NCI-H1048 (cell line): ENCODE measurements at places on chromosomes 13 and 19.

GRCh38 chr13:24675806-24676570 lies 4.2 kb upstream of the ATP12A start:
- DNase-seq = no peak

DNA sequence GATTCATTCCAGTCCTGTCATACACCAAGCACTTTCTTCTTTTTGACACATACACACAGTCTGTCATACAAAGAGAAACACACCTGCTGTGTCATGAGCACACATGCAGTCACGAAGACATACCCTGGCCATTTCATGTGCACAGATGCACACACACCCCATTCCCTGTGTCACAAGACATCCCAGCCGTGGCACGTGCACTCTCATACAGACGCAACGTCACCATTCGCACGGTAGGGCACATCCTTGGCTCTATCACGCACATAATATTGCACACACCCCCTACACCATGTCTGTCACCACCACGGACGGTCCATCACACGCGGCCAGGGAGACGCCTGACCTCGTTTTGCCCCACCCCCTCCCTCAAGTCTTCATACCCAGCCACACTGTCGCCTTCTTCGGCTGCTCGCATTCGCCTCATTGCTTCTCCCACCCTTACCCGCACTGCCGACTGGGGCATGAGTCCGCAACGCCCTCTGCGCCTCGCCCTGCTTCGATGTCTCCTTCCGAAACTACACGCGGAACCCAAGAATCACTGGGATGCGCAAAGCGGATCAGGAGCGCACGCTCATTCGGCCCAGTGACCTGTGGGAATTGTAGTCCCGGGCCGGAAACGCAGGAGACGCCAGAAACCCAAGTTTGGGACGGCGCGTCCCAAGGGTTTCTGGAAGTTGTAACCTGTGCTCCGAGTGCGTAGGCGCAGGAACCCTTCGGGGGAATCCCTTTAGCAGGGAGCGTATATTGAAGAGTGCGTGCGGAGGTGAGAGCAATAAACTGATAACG lies 6.8 kb upstream of the ZNF283 start:
- no peak for DNase-seq

DNA sequence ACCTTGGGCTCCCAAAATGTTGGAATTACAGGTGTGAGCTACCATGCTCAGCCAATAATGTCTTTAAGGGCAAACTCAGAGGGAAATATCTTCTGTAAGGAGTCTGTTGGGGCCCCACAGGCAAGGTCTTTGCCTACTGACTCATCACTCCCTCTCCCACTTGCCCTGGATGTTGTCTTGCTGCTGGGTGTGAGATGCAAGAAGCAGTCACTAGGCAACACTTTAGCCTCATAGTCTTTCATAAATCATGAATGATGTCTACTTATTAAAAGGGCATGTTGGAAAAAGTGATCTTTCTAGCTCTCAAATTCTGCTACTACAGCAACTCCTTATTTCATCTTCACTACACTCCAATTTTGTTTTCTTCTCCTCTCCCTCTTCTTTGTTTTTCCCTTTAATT lies 34.6 kb upstream of the SLC10A2 start:
- DNase-seq = no peak

DNA sequence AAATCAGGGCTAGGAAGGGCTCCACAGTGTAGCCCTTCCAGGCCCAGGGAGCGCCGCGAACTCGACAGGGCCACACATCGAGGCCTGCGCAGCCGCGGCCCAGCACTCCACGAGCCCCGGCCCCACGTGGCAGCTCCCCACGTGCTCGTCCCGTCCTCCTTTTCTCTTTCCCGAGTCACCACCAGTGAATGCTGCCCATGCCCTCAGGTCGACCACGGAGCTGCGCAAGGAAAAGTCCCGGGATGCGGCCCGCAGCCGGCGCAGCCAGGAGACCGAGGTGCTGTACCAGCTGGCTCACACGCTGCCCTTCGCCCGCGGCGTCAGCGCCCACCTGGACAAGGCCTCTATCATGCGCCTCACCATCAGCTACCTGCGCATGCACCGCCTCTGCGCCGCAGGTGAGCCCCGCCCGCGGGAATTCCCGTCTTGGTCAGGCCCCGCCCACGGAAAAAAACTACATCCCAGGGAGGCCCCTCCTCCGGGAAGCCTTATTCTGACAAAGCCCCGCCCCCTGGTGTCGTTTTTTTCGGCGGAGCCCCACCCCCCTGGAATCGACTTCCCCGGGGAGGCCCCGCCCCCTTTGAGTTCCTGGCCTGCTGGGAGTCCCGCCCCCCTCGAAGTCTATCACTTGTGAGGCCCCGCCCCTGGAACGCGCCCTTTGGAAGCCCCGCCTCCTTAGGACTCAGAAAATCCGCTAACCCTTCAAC lies 7.0 kb downstream of the HIF3A start:
- peak; percentile 95 for DNase-seq

GRCh38 chr13:42688821-42689220 lies 92.6 kb upstream of the FAM216B start:
- no peak for DNase-seq

GRCh38 chr19:39170386-39171231 lies 26.2 kb upstream of the NCCRP1 start:
- no peak for DNase-seq

DNA sequence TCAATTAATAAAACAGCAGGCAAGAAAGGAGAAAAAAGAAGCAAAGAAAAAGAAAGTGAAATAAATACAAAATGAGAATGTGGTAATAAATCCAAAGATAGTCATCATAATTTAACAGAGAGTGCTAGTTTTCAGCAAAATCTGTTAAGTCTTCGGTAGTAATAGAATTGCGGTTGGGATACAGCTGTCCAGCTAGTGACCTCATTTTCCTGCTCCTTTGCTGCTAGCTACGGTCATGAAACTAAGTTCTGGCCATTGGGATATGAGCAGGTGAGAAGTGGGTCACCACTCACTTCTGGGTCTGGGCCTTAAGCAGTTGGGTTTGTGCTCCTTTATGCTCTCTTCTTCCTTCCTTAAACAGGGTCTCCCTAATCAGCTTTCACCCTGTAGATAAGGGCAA lies 11.7 kb upstream of the DGKH start:
- no peak for DNase-seq

DNA sequence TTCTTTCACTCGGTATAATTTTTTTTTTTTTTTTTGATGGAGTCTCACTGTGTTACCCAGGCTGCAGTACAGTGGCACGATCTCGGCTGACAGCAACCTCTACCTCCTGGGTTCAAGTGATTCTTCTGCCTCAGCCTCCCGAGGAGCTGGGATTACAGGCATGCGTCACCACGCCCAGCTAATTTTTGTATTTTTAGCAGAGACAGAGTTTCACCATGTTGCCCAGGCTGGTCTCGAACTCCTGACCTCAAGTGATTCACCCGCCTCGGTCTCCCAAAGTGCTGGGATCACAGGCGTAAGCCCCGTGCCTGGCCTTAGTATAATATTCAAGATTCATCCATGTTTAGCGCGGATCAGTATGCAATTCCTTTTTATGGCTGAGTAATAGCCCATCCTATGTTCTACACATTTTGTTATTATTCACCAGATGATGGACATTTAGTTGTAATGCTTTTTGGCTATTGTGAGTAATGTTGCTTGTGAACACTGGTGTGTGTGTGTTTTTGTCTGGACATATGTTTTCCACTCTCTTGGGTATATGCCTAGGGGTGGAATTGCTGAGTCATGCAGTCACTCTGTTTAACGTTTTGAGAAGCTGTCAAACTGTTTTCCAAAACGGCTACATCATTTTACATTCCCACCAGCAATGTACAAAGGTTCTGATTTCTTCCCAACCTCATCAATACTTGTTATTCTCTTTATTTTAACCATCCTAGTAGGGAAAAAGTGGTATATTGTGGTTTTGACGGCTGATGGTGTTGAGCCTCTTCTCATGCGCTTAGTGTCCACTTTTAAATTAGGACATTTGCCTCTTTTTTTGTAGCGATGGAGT lies 22.9 kb downstream of the PLEKHF1 start:
- DNase-seq = no peak

- DNase-seq = no peak
Observed at GRCh38 chr19:41796362-41796761, at the start of gene CEACAM3. CEACAM3 (plus strand) TSS chr19:41796587; CDS start chr19:41796678, 91 bp downstream.

GRCh38 chr19:33456076-33456844 lies 65.3 kb downstream of the PEPD start:
- no peak for DNase-seq

DNA sequence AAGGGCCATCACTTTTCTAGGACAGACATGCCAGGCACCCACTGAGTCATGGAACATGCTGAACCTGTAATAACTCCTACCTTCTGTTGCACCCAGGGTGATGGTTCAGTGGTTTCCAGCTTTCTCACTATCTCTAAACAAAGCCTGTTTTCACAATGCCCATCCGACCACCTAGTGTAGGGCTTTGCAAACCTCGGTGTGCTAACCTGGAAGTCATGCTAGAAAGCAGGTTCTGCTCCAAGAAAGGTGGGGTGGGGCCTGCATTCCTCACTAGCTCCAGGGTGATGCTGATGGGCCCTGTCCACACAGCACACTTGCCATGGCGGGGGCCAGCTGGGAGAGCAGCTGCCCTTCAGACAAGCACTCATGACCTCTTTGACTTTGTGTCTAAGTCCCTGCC lies 43.4 kb downstream of the COL4A2 start:
- DNase-seq = no peak

DNA sequence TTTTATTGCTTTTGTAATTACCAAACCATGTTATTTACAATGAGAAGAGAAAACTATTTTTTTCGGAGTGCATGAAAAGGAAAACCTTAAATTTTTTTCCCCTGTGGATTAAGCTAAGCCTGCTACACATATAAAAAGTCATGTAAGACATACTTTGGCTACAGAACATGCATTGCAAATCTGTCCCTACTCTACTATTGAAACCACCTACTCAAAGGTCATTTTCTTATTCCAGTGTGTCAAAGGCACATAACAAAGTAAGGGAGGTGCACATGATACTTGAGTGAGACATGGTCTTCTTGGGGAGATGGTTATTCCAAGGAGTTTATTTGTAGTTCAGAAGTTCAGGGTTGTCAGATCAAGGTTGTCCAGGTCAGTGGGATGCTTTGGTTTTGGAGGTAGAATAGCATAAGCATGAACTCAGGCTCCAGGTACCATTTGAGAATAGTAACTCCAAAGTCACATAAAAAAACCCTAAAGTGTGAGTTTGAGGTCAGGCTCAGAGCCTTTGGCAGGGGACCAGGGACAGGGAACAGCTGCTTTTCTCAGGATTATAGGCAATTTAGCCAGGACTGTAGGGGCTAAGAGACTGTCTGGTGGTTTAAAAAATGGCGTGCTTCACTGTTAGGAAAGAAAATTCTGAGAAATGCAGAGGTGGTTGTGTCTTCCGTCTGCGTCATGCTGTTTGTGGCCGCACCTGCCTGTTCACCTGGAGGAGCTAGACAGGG lies 15.4 kb downstream of the FARP1 start:
- no peak for DNase-seq

- no peak for DNase-seq
Observed at GRCh38 chr19:18541992-18542940, 1.1 kb downstream of the FKBP8 start.

GRCh38 chr13:114146629-114147028 lies 14.2 kb upstream of the RASA3 start:
- DNase-seq = no peak

DNA sequence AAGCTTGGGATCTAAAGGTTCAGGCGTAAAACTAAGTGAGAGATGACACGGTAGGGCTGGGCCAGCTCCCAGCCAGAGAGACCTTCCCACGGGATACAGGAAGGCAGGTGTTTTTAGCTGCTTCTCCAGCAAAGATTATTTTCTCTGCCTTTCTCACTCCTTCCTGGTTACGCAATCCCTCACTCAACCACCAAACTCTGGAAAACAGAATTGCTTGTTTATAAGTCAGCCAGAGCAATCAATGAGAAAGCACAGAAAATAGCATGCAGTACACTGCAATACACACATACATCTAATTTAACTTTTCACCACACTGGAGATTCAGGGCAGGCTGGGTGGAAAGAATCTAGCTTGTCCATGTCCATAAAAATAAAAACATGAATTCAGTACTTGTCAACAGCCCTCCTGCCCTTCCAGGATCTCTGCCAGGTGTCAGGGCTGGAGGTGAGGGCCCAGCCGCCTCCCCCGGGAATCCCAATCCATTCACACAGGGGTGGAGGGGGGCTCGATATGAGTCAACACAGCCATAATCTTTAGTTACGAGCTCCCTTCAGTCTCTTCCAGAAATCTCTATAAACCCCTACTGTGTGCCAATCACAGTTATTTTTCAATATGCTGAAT lies 12.2 kb downstream of the RHPN2 start:
- DNase-seq = no peak

GRCh38 chr13:32362574-32362973 lies 47.3 kb downstream of the BRCA2 start:
- DNase-seq = no peak

- no peak for DNase-seq
Observed at GRCh38 chr13:35473802-35474201, 2.7 kb downstream of the MAB21L1 start.

- no peak for DNase-seq
Observed at GRCh38 chr19:34678085-34678412, 571 bp downstream of the ZNF302 start.

DNA sequence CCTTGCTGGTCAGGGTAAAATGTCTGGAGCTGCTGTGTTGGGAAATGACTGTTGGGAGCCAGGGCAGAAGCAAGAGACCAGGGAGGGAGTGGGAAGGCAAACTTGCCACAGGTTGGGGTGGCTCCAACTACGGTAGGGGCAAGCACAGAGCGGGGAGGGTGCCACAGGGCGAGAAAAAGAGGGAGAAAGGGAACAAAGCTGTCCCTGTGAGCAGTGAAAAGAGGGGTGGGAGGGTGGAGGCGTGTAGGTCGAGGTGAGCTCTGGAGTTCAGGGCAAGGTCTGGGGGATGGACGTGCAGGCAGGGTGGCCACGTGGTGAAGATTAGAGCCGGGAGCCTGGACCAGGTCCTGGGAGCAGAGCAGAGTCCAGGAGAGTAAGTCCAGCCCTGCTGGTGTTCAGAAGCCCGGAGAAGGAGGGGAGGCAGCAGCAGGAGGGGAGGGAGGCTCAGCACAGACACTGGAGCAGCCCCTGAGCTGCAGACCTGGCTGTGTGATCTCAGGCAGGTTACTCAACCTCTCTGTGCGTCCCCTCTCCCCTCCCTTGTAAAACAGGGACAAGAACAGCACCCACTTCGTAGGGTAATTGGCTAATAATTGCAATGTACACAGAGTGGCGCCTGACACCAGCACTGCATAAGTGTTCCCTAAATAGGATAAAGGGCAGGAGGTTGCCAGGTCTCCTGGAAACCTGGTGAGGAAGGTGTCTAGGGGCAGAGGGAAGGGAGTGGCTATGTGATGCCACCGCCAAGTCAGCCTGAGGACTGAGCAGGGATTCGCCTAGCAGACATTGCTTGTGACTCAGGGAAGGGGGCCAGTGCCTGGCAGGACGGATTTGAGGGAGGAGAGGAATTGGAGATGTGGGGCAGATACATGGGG lies 3.2 kb upstream of the POLR2E start:
- no peak for DNase-seq

GRCh38 chr13:77269141-77269540 lies 57.8 kb downstream of the MYCBP2 start:
- no peak for DNase-seq

- no peak for DNase-seq
Observed at GRCh38 chr13:110897014-110897413, 17.9 kb downstream of the ANKRD10 start.

- DNase-seq = no peak
Observed at GRCh38 chr13:29222458-29222857, 373.0 kb downstream of the SLC7A1 start.
